ENCODE measurements at places on chromosomes 5 and 9. TPM values are rescaled to one million over a fixed set of nuclear protein-coding genes. Genes with fewer than 3 reads are reported as not detected.

B4GALT1 gene
- total RNA-seq: 2.6 TPM

STPG3 gene
- not detected for total RNA-seq

OR1J1 gene
- not detected for total RNA-seq

SPAG8 gene
- total RNA-seq: not detected

DPP7 gene
- total RNA-seq: 6.4 TPM

AIF1L gene
- total RNA-seq: 0.19 TPM

RICTOR gene
- total RNA-seq: 15.7 TPM

ZDHHC21 gene
- 5.0 TPM for total RNA-seq

FAM153A gene
- not detected for total RNA-seq

IL17B gene
- 1.00 TPM for total RNA-seq

NDOR1 gene
- total RNA-seq: 5.2 TPM

PTGDS gene
- not detected for total RNA-seq

SPATA31E1 gene
- total RNA-seq: 0.26 TPM

PRR16 gene
- total RNA-seq: 16.0 TPM

ZCCHC10 gene
- total RNA-seq: 66.4 TPM

CDH9 gene
- total RNA-seq: not detected

LHX3 gene
- not detected for total RNA-seq

Measured in SJSA1 (cell line).